Suppressor macrophage (primary cell): ENCODE measurements at places on chromosomes 11 and 22.

GRCh38 chr11:1476940-1477736, 9.4 kb downstream of the MOB2 start:
- DNase-seq: no peak

- no peak for DNase-seq
Measured at GRCh38 chr11:18704698-18705097, 6.1 kb downstream of the TMEM86A start.

- DNase-seq: no peak
Measured at GRCh38 chr11:87447606-87448005, 409.9 kb downstream of the TMEM135 start.

DNA sequence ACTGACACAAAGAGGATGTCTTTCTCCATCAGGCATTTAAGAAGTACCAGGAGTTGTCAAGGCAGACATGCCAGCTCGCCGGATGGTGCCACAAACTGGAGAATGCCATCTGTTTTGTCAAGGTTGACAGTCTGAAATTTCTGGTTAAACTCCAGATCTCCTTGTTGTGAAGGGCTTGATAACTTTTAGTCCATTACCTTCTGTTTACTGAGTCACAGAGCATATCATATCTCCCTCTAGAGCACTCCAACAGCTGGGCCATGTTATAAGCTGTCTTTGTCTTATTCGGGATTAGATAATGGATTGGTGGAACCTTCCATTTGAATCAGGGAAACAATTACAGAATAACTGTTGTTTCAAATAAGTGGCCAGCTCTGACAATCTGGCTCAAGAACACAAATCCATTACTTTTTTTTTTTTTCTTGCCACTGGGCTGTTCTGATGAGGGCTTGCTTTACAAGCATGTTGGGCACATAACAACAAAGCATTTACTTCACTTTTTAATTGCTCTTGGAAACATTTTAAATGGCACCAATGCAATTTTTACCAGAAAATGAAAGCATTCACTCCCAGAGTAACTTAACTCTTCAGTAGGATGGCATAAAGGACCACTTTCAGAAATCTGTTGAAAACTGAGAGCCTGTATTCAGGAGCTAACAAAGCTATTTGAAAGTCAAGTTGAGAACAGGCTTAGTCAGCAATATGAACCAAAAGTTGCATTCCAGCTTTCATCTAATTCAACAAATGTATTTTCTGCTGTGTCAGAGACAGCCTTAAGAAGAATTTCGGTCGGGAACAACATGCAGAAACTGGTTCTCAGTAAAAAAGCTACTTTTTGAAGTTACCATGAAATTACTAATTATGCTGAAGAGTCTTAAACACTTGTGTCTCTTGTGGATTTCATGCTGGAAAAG, 227.6 kb upstream of the PITPNB start:
- DNase-seq: no peak

DNA sequence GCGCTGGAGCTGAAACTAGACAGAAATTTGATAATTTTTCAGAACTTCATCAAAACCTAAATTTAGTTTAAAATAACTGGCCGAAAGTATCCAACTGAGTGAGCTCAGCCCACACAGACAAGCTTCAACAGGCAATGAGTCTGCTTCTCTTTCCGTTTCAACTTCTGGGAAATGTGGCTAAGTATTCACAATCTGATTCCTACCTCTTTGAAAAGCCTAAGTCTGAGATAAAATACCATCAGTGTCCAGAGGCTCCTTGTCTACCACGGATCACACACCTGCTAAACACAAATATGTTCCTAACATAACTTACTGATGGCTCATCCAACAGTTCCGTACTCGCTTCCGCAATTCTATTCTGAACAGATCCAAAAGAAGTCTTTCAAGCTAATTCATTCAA, 8.5 kb downstream of the SIK3 start:
- no peak for DNase-seq

DNA sequence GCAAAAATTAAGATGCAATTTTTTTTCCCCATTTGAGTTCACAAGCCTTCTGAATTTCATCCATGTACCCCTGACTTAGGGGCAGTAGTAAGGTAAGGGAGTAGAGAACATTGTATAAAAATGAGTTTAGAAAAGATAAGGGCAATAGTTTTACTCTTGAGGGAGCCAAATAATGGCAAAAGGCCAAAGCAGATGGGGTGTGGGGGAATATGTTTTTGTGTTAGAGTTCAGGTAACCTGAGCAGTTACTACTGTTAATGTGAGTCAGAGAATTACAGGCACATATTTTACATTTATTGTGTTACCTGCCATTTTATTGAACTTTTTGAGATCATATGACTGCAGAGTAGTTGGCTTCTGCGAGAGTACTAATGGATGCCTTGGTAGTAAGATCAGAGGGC, 3.1 kb downstream of the EED start:
- DNase-seq: no peak

- DNase-seq: no peak
Measured at GRCh38 chr22:46064228-46064965, 85.9 kb upstream of the PPARA start.

- DNase-seq: no peak
Measured at GRCh38 chr22:40920526-40920925, 30.7 kb upstream of the RBX1 start.

DNA sequence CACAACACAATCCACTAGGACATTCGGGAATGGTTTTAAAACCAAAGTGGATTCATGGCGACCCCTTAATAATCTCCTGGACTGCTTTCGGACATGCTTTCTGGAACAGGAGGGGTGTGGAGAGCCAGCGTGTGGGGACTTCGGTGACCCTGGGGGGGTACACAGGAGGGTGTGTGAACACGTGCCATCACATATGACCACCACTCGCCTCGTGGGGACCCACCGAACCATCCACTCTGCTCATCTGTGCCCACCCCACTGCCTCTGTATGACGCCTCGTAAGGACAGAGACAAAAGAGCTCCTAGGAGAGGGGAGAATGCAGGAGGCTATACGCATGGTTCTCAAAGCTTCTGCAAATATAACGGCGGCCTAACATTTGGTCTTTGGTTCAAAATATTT, 8.9 kb downstream of the LTO1 start:
- no peak for DNase-seq

- DNase-seq: peak; percentile 63
Measured at GRCh38 chr11:46277622-46278386, at the start of gene CREB3L1. Gene CREB3L1 (plus strand): TSS chr11:46277662. CDS start chr11:46278112, 450 bp downstream.

DNA sequence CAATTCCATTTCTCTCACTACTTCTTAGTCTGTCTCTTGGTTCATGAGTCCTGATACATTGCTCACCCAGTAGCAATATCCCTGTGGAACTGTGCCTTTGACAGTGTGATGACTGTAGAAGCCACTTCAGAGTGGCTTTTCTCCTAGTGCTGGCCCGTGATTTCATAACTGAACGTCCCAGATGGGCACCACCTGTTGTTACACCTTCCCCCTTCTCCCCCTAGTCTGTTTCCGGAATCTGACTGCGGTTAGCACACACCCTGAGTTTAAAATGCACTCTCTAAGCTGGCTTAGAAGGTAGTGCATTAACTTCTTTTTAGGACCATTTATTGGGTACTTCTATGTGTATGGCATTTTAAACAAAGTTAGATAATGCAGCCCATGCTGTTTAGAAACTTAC, 83.0 kb downstream of the ALX4 start:
- DNase-seq: no peak

- DNase-seq: no peak
Measured at GRCh38 chr22:44271732-44272400, 40.9 kb downstream of the SHISAL1 start.

DNA sequence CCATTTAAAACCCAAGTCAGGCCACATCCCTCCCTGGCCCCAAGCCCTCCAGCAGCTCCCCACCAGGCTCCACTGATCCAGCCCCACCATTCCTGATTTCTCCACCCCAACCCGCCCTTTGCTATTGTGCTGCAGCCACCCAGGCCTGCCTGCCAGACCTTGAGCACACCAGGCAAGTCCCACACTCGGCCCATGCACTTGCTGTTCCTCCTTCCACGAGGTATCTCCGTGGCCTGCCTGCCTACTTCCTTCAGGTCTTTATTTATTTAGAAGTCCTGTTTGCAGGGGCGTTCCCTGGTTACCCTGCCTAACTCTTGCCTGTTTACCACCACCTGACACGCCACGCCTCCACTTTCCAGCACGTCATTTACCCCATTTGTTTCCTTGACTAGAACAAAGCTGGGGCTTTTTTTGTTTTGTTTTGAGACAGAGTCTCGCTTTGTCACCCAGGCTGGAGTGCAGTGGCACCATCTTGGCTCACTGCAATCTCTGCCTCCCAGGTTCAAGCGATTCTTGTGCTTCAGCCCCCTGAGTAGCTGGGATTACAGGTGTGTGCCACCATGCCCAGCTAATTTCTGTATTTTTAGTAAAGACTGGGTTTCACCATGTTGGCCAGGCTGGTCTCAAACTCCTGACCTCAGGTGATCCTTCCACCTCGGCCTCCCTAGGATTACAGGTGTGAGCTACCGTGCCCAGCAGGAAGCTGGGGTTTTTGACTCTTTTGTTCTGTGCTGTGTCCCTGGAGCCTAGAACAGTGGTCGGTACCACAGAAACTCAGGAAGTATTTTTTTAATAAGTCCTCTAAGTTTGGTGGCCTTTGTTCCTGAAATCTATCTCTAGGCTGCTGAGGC, 6.7 kb downstream of the CENPM start:
- peak; percentile 57 for DNase-seq

DNA sequence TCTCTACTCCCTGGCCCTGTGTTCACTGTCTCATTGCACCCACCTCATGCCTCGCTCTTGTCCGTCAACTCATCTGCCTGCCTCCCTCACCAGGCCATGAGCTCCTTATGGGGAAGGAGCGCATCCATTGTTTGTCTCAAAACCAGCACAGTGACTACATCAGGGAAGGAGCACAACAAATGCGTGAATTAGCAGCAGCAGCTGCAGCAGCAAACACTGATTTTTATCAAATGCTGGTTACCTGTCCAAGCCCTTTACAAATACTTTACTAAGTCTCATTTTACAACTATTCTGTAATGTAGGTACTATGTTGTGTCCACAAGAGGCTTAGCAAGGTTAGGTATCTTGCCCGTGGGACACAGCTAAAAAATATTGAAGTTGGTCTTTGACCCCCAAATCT, 85.9 kb upstream of the PLET1 start:
- no peak for DNase-seq

DNA sequence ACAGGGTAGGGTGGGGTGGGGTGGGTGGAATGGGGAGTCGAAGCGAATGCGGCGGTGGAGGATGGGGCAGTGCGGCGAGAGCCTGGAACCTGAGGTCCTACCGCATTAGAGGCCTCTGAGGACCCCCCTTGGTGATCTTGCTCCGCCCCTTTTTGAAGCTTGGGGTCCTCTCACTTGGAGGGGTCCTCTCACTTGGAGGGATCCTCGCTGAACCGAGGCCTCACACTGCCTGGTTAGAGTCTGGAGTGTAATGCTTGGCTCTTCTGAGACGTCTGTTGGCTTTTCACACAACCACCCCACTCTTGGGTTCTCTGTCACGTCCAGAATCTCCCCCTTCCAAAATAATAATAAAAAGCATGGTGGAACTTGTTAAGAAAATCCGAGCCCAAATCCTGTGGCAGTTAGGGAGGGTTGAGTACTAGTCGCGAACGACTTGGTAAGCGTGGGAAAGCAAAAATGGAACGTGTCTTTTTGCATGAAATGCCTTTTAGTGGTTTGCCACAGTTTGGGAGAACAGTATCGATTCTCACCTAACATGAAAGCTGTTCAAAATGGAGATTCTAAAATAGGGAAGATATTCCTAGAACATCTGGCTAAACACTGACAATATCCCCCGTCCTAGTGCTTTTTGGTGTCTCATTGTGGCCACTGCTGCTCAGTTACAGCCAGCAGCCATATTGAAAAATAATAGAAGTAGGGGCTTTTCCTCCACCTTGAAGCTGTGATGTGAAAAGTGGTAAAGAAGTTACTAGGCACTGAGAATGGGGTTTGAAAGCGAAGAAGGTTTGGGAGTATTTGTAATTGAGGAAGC, 822 bp downstream of the RBX1 start:
- peak; percentile 33 for DNase-seq

GRCh38 chr22:44166498-44167276, 14.0 kb upstream of the PARVG start:
- DNase-seq: no peak

GRCh38 chr11:79762279-79762921, 321.6 kb upstream of the TENM4 start:
- DNase-seq: no peak

GRCh38 chr11:84780689-84781293, 846.4 kb downstream of the DLG2 start:
- DNase-seq: peak; percentile 8

- DNase-seq: no peak
Measured at GRCh38 chr11:33539751-33540150, 160.9 kb downstream of the C11orf91 start.

DNA sequence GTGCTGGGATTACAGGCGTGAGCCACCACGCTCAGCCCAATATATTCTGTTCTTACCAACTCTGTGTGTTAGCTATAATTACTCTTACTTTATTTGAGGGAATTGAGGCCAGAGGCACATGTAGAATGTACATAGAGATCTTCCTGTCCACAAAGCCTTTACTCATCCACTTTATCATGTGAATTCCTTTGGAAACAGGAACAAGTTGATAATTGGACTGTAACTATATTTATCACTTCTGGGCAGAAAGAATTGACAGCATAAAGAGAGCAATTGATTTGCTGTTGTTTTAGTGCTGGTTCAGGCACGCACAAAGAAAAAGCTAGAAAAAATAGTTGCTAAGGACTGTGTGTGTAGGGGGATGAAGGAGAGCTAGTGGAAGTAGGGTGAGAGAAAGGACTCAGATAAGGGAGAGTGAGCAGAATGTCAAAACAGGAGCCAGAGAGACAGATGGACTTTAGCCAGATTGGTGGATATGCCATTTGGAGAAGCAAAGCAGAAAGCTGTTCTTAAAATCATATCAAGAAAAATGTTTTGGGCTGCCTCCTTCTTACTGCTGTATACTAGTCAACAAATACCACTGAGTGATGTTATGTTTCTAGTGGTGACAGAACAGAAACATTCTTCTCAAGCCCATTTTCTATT, 929.8 kb upstream of the CNTN5 start:
- DNase-seq: no peak

DNA sequence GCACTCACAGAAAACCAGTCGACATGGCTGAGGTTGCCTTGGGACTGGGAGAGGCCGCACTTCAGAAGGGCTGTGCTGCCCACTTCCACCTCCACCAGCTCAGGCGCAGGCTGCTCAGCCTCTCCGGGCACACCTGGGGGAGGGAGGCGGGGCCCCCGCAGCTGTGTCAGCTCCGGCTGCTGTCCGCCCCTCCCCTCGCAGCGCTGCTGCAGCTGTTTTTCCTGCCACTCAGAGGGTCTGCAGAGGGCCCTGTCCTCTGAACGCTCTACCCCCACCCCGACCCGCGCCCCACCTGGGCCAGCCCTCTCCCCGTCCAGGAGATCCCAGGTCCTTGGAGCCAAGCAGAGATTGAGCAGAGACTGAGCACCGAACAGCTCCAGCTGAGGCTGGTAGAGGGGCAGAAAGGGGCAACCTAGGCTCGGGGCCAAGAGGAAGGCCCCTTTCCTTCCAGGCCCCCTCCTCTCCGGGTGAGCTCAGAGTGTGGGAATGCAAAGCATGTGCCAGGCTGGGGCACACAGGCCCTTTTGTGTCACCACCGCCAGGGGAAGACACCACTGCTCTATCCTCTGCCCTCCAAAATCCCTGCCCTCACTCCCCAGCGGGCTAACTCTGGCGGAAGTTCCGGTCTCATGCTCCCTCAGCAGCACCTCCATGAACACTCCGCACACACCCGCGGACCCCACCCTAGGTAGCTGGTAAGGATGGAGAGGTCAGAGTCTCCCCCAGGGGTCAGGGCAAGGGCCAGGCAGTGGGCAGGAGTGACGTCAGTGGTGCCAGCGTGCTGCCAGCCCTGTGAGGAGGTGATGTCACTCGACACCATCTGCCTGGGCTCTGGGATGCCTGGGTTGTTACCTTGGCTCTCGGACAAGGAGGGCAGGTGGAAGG, 1.6 kb downstream of the MCAM start:
- peak; percentile 44 for DNase-seq
